ENCODE measurements at places on chromosomes 1 and 21.

- DNase-seq, result no peak
Measured at GRCh38 chr1:38587766-38588165, 271.8 kb downstream of the RRAGC start.

- no peak for DNase-seq
Measured at GRCh38 chr1:206021626-206022365, 1.9 kb downstream of the CTSE start.

GRCh38 chr21:40316104-40316503 lies 448.9 kb downstream of the PCP4 start:
- DNase-seq, result no peak

- no peak for DNase-seq
Measured at GRCh38 chr1:234915924-234916675, 212.5 kb downstream of the TOMM20 start.

Data from liver (tissue), 10 donors.